Activated CD4-positive, alpha-beta T cell treated with anti-CD3 and anti-CD28 coated beads, Interleukin-2, amount 10 ng/mL, durations not matched to agents 24 days and 14 days (primary cell): ENCODE measurements at places on chromosomes 1 and 21. TPM values are rescaled to one million over a fixed set of nuclear protein-coding genes. Genes with fewer than 3 reads are reported as not detected.

The GPX7 gene
- 28.0 and 29.4 TPM in 2 replicates for total RNA-seq

The UQCRH gene
- 283 and 306 TPM in 2 replicates for total RNA-seq

The CRABP2 gene
- total RNA-seq = 0.62 and 1.4 TPM in 2 replicates

The CRP gene
- not detected in 2 replicates for total RNA-seq

The SLC25A34 gene
- 1.4 and 1.5 TPM in 2 replicates for total RNA-seq

The CD5L gene
- total RNA-seq = not detected in 2 replicates

The FCGR3A gene
- total RNA-seq = not detected in 2 replicates

The TTF2 gene
- total RNA-seq = 108 and 116 TPM in 2 replicates

- peak; percentile 38 for DNase-seq
These were observed 169.5 kb upstream of the USP24 start for GRCh38 chr1:55384637-55385036.

- DNase-seq = peak; percentile 63
These were observed 10.5 kb upstream of the LMO4 start for GRCh38 chr1:87318056-87318650.

DNA sequence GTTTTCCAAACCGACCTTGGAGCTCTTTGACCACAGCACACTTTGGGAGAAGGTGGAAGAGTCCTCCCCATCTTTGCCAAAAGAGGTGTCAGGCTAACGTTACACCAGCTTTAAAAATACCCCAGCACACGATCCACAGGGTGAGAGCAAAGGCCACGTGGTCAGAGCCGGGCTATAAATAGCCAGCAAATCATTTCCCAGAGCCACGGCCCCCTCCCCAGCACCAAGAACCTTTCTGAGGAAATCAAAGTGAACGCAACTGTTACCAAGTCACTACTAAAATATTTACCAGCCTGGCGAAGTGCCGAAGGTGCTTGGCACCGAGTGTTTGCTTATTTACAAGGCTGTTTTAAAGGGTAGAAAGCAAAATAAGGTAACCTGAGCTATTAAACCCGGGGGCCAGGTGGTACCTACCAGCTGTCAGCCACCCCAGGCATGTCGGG, 72.4 kb downstream of the CASZ1 start:
- no peak for DNase-seq

DNA sequence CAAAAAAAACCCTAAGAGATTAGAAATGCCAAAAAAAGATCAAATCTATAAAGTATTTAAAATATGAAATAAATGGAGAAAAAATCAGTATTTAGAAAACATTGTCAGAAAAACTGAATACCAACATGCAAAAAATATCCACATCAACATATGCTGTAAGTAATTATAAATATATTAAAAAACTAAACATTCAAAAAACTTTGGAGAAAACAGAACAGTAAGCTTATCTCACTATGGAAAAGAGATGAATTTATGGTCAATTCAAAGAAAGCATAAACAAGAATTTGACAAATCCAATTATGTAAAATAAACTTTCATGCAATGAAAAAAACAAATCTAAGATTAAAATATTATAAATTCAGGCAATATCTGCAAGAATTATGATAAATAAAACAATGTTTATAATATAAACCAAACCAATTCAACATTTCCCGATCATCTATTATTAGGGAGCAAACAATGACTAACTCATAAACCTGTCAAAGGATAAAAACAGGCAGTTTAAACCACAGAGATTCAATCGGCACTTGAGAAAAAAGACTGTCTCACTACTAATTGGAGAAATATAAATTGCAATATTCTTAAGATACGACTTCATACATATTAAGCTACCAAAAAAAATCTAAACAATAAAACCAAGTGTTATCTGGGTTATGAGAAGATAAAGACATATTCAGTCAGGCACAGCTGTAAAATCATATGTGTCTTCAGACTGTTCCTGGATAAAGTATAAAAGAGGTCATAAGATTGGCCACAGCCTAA, 21.8 kb downstream of the EYA3 start:
- no peak for DNase-seq

- no peak for DNase-seq
These were observed 30.2 kb upstream of the LRRC8D start for GRCh38 chr1:89790592-89790991.

DNA sequence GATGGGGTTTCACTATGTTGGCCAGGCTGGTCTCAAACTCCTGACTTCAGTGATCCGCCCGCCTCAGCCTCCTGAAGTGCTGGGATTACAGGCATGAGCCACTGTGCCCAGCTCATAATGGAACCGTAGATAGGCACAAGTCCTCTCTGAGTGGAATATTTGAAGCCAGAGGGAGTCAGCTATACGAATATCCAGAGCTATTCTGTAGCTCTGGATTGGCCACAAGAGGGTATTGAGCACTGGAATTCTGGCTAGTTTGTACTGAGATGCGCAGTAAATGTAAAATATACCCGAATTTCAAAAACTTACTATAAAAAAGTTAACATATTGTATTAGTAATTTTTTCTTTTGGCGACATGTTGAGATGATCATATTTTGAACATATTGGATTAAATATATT, 851 bp upstream of the VPS13D start:
- DNase-seq = no peak

DNA sequence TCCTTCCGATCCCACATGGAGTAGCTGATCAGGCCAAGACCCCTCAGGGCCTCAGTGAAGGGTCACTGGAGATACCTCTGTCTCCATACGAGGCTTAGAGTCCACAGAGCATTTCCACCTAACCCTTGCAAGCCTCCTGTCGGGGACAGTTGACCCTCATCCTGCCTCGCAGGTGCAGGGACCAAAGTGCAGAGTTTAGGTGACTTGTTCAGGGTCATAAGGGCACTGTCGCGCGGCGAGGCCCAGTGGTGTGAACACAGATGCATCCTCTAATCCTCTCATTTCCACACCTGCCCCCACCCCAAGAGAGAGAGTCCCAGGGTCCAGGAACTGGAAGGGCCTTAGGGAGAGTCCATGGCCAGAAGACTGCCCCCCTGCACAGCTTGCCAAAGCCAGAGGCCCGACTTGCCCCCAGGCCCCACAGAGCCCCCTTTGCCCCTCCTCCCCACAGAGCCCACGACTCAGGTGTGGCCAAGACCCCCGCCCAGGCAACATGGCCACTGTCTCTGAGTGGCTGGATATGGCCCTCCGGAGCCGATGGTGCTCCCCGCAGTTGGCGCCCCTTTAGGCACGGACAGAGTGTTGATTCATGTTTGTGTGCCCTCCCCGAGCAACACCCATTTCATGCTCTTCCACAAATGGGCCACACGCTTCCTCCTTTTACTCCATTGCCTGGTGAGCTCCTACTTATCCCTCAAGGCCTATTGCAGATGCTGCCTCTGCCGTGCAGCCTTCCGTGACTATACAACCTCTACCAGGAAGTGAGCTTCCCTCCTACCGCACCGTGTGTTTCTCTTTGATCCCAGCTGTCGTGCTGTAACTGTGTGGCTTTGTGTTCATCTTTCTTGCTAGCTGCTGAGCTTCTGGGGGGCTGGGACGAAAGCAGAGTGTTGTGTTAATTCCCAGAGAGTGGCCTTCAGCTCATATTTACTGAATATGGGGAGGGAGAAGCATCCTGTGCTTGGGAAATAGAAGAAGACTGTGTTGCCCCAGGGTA, 1.7 kb downstream of the TRPM2 start:
- peak; percentile 79 for DNase-seq

- DNase-seq = no peak
These were observed 8.4 kb upstream of the PAXBP1 start for GRCh38 chr21:32779983-32780382.

- no peak for DNase-seq
These were observed 10.7 kb upstream of the IFNAR1 start for GRCh38 chr21:33314111-33314510.

DNA sequence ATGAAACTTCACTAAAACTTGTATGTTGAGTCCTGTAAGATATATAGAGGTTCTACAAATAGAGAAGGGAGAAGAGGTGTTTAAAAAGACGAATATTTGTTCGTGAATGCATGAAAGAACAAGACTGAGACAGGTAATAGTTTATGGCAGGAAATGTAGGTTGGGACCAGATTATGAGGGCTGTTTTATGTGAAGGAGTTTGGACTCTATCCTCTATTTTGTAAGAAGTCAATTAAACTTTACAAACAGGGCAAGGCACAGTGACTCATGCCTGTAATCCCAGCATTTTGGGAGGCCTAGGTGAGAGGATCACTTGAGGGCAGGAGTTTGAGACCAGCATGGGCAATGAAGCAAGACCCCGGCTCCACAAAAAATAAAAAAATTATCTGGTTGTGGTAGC, 5.7 kb downstream of the SLC35A3 start:
- DNase-seq = no peak

DNA sequence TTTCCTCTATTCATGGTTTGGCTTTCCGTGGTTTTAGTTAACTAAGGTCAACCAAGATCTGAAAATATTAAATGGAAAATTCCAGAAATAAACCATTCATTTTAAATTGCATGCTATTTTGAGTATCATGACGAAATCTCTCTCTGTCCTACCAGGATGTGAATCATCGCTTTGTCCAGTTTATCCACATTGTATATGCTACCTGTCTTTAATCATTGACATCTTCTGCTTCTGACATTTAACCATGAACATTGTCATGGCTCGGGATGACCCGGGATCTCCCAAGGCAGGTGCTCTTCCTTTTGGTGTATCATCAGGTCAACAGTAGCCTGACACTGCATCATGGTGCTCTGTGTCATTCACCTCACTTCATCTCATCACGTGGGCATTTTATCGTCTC, 125.5 kb upstream of the HNRNPU start:
- DNase-seq = no peak

DNA sequence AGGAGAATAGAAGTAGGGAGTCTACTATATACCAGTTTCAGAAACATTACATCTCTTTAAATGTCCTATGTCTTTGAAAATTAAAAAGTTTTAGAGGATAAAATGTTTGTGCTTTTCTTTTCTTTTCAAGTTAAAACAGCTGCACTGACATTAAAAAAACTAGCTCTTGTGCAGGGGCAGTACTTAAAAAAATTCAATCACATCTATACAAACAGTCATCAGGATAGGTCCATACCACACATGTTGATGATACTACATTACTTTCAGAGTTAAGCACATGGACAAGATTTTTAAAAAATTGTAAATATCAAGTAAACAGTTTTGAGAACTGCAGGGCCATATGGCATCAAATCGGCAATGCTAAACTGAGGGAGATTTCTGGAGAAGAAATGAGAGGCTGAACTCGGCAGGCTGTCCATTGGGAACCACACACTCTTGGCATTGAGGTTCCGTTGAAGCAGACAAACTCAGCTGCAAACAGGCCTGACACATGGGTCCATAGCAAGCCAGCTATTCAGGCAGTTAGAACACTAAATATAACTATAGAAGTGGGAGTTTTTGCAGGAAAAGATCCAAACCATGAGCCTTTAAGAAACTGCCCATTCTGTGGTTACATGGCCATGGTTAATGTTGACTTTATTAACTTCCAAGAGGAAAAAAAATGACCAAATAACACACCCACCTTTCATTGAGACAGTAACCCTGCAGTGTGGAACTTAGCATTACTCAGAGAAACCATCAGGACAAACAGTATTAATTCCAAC, 84.5 kb upstream of the BCL10 start:
- no peak for DNase-seq

GRCh38 chr1:246726255-246726679, 2.1 kb downstream of the SCCPDH start:
- no peak for DNase-seq

DNA sequence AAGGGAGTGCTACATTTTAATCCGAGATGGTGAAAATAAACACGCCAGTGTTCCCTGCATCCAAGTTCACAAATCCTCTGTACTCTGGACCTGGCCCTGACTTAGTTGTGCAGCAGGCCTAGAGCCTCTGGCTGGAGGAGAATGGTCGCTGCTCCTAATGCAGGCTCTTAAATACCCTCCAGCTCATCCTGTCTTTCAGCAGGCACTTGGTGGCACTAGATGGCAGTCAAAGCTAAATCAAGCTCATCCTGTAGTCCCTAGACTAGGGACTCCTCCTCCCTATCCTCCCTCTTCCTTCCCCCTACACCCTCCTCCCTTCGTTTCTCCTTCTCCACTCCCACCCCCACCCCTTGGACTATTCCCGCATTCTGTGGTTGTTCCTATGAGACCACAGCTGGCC, 41.6 kb upstream of the MTR start:
- no peak for DNase-seq

- no peak for DNase-seq
These were observed 1.5 kb downstream of the ENAH start for GRCh38 chr1:225651376-225651871.

DNA sequence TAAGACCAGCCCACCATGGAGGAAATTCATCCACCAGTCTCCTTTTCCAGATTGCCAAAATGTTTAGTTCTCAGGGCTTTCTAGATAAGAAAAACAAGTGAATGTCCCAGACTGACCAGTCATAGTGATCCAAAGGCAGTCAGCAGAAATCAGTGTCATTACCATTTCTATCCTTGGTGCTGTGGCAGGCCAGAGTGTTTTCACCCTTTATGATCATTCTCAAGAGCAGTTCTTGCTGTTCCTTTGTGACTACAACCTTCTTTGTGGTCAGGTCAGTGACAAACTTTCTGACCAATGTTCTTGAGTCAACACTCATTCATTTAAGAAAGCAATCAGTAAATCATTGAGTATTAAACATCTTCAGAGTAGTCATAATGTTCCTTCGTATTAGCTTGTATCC, 7.3 kb upstream of the DHCR24 start:
- no peak for DNase-seq

- no peak for DNase-seq
These were observed 36.2 kb upstream of the ACTRT2 start for GRCh38 chr1:2985067-2985561.

- no peak for DNase-seq
These were observed 38.2 kb downstream of the MATN1 start for GRCh38 chr1:30684881-30685795.

DNA sequence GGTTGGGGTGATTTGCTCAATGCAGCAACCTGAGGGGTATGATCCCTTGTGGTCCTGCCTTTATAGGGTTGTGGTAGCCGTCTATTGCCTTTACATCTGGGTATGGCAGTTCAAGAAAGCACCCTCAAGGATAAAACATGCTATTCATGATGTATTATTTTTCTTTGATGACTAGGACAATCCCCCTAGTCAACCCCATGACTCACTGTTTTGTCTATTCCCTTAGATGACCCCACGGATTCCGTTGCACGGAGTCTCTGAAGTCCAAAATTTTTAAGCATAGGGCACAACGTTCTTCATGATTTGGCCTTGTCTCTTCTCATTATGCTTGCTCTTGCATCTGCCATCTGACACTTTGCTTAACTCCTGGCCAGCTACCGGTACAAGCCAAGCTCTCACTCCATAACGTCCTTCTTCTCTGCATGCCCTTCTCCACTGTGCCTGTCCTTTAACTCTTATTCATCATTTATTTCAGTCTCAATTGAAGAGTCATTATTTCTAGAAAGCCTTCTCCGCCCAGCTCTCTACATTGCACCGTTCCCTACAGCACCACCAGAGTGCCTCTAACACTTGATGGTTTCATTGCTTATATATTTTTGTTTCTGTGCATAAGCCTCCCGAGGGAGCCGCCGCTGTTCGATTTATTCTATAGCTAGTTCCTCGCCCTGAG, 838 bp upstream of the DISP1 start:
- DNase-seq = peak; percentile 60
